CD4-positive, alpha-beta T cell treated with Interleukin-2 at 100 ng/mL for 4 hours (primary cell): ENCODE measurements at places on chromosomes 7 and 10.

DNA sequence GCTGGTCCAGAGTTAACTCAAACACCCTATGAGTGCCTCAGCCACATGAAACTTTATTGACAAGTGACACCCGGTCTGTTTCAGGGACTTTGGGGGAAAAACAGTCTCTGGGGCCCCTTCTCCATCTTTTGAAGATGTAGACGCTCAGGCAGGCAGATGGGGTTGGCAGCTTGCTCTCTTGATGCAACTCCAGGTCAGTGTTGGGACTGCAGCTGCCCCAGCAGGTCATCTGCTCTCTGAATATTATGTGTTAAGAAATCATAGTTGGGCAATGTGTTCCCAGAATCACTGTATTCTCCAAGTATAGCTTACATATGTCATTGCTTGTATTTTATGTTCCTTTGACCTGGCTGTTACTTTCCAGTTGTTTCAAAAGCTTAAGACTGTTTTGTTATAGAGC lies 544.9 kb upstream of the MGMT start:
- no peak for DNase-seq

- no peak for DNase-seq
These were observed 4.7 kb upstream of the GAD2 start for GRCh38 chr10:26211781-26212444.

- DNase-seq: no peak
These were observed 144.9 kb downstream of the SH3PXD2A start for GRCh38 chr10:103710490-103710889.

DNA sequence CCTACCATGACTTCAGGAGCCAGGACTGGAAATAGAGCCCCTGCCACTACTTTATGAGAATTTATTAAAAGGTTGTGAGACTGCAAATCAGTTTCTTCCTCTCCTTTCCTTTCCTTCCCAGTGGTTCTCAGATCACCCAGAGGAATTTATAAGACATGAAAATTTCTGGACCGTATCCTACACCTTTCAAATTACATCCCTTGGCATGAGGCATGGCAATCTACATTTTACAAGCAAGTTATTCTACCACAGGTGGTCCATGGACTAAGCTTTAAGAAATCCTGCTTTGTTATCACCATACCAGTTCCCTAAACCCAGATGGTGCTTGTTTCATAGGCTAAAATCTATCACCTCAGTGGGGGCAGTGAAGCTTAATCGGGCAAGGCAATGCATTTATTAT lies 66.5 kb downstream of the TPK1 start:
- DNase-seq: no peak

DNA sequence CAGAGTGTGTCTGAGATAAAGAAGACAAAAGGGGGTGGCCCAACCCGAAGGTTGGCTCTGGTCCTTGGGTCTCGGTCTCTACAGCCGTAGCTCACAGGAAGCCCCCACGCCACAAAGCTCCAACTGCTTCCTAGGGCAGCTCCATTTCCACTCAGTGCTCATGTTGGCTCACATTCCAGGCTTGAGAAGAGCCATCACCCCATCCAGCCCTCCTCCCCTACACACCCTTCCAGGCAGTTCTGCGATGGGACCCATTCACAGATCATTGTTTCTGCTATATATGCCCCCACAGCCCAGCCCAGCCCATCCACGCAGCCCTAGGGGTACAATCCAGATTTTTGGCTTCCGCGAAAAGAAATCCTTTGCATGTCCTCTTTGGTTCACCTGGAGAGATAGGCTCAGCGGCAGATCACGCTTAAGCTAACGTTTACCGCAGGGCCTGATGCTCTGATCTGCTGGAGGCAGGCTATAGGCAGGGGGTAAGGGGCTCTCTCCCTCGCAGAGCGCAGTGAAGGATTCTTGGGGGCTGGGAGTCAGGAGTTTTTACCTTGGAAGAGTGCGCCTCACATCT lies 6.2 kb upstream of the HOXA11 start:
- DNase-seq: no peak

GRCh38 chr7:128739990-128740682 lies 977 bp downstream of the CALU start:
- DNase-seq: no peak
